ENCODE measurements at places on chromosomes 2 and 18. TPM values are rescaled to one million over a fixed set of nuclear protein-coding genes. Genes with fewer than 3 reads are reported as not detected.

The REG1A gene
- not detected for total RNA-seq

The SERPINB10 gene
- 1.2 TPM for total RNA-seq

The MYO7B gene
- 21.7 TPM for total RNA-seq

The ATP9B gene
- 65.0 TPM for total RNA-seq

The SAP130 gene
- 11.2 TPM for total RNA-seq

The ALPP gene
- not detected for total RNA-seq

The HOXD9 gene
- total RNA-seq, result 50.0 TPM

The GKN2 gene
- 0.53 TPM for total RNA-seq
